Activated T-helper 1 cell treated with anti-CD3 and anti-CD28 coated beads, Interleukin-12 subunit alpha, Interleukin-12 subunit beta, Interleukin-2, Interleukin-4 antibody, amounts not matched to agents 30 ng/mL and 10 ng/mL and 1 ng/mL, durations not matched to agents 14 hours and 24 hours and 36 hours (primary cell): ENCODE measurements at places on chromosomes 13 and 19. TPM values are rescaled to one million over a fixed set of nuclear protein-coding genes. Genes with fewer than 3 reads are reported as not detected.

- DNase-seq, result no peak
Measured at GRCh38 chr13:30158774-30159445, 148.4 kb downstream of the KATNAL1 start.

DNA sequence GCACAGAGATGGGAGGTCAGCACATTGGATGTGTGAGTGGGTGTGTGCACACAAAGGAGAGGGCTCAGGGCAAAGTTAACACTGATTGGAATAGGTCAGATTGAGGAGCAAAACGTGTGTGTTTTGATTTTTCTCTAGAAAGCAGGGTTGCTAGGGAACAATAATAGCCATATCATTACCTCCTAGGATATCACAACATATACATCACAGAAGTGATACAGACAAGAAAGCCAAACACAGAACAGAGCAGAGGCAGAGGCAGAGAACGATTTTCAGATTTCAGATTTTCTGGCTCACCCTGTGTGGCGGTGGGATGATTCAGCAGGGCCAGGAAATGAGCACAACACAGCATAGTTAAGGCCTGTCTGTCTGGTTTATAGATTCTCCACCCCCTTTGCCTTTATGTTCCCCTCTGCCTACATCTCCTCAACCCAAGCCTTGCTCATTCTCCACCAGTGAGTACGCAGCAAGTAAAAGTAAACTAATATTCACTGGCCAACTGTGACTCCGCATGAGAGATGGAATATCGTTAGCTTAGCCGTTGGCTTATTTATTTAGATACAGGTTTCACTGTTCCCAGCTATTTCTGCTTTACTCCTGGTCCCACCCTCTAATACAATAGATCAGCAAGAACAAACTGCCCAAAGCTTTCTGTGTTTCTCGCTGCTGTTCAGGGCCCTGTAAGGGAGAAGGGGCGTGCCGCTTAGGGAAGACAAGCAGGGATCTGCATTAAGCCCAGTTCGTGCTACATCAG, 182.7 kb upstream of the TSC22D1 start:
- no peak for DNase-seq

DNA sequence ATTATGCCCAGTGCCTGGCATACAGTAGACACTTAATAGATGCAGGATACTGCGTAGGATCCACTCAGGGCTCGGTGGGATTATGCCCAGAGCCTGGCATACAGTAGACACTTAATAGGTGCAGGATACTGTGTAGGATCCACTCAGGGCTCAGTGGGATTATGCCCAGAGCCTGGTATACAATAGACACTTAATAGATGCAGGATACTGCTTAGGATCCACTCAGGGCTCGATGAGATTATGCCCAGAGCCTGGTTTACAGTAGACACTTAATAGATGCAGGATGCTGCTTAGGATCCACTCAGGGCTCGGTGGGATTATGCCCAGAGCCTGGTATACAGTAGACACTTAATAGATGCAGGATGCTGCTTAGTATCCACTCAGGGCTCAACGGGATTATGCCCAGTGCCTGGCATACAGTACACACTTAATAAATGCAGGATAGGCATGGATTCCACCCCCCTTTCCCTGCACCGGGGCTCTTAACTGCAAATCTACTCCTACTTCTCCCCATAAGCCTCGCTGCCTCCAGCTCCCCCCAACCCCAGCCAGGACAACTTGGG, 24.9 kb downstream of the SMIM24 start:
- DNase-seq, result no peak

DNA sequence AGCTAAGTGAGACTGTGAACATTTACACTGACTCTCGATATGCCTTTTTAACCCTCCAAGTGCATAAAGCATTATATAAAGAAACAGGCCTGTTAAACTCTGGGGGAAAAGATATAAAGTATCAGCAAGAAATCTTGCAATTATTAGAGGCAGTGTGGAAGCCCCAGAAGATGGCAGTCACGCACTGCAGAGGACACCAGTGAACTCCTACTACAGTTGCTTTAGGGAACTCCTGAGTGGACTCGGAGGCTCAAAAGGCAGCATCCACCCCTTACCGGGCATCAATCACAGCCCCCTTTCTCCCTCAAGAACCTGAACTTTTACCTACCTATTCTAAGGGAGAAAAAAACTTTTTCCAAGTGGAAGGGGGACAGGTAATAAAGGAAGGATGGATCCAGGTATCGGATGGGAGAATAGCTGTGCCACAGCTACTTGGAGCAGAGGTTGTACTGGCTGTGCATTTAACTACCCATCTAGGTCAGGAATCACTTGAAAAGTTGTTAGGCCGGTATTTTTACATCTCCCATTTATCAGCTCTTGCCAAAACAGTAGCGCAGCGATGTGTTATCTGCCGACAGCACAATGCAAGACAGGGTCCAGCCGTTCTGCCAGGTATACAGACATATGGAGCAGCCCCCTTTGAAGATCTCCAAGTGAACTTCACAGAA, 80.1 kb downstream of the ZNF486 start:
- no peak for DNase-seq

- DNase-seq, result no peak
Measured at GRCh38 chr13:75469047-75469446, 12.9 kb downstream of the TBC1D4 start.

DNA sequence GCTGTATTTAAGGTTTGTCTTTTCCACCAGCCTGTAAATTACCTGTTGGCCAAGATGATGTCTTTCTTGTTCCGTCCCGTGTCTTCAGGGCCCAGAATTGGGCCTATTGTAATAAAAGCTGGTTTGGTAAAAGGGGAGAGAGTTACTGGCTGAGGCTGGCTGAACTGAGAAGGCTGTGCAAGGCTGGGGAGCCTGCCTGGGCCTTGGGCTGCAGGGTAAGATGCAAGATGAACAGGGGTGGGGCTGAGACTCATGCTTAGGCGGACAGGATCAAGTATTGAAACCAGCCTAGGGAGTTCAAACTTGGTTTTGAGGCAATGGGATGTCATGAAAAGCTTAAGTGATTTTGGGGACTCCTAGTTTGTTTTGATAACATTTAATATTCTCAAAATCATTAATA, 142.3 kb downstream of the PCCA start:
- no peak for DNase-seq

- DNase-seq, result no peak
Measured at GRCh38 chr19:47003611-47004465, 15.8 kb upstream of the NPAS1 start.

GRCh38 chr19:46917002-46917401, 56.2 kb downstream of the ARHGAP35 start:
- DNase-seq, result no peak

GRCh38 chr19:41023193-41023592, 32.1 kb downstream of the CYP2B6 start:
- DNase-seq, result no peak

Gene ZNF443
- total RNA-seq, result 3.8 TPM in 2 replicates

Gene NDUFA3
- 110 and 125 TPM in 2 replicates for total RNA-seq

Gene LGI4
- not detected in 2 replicates for total RNA-seq

Gene HOMER3
- 0.29 and 0.75 TPM in 2 replicates for total RNA-seq

Gene PEAK3
- 0.07 and 0.16 TPM in 2 replicates for total RNA-seq
